Immature natural killer cell (primary cell): ENCODE measurements at places on chromosomes 4 and X.

GRCh38 chr4:168885400-168885799 lies 124.7 kb downstream of the CBR4 start:
- no peak for DNase-seq

DNA sequence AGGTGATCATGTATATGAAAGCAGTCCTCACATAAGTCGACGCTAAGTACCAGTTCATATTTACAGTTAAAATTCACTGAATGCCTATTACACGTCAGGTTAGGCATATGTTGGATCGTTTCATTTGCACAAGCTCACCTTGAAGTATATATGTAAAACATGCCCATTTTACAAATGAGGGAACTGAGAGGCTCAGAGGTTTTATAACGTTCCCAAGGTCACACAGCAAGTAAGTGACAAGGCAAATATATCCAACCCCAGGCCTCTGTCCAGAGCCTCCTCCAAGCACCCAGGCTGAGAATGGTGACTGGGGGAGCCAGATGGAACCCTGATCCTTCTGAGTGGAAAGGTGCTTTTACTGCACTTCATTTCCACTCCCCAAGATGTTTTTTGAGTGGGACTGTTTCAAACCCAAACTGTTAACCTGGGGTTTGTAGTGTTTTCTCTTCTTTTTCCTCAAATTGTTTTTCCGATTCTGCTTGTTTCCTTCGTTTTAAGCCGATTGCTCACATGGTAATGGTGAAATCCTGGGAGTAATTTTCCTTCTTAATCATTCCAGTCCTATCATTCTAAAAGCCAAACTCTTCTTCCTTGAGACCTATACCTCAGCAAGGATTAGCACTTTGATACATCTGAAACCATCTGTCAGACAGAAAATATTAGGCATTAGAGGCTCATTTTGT lies 791 bp downstream of the SMIM20 start:
- no peak for DNase-seq

GRCh38 chr4:147543034-147543433 lies 62.1 kb downstream of the EDNRA start:
- DNase-seq = no peak

- no peak for DNase-seq
Observed at GRCh38 chr4:26984896-26985295, 124.3 kb downstream of the STIM2 start.

DNA sequence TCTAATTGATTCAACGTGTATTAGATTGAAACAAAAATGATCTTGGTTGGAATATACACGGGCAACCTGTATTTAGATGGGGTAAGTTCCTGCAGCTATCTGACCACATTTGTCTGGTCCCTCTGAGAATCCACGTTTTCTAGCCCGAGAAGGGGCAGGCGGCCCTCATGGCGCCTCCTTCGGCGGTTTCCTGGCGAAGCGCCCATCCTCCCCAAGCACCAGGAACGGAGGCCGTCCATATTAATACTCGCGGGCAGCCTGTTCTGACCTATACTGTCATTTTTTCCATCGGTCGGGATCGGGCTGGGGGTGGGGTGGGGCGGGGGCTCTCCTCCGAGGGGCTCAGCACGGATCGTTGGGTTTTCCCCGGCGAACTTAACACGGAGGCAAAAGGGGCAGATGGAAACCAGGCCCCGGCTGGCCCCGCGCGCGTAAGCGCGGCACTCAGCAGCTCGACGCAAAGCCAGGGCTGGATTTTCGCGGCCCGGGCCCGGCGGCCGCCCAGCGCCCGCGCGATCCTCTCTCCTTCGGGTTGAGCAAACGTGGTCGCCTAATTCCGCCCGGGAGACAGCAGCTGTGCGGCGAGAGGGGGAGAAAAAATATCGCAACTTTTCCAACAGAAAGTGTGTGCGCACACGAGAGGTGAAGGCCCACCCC lies 77.2 kb upstream of the BCOR start:
- DNase-seq = no peak

DNA sequence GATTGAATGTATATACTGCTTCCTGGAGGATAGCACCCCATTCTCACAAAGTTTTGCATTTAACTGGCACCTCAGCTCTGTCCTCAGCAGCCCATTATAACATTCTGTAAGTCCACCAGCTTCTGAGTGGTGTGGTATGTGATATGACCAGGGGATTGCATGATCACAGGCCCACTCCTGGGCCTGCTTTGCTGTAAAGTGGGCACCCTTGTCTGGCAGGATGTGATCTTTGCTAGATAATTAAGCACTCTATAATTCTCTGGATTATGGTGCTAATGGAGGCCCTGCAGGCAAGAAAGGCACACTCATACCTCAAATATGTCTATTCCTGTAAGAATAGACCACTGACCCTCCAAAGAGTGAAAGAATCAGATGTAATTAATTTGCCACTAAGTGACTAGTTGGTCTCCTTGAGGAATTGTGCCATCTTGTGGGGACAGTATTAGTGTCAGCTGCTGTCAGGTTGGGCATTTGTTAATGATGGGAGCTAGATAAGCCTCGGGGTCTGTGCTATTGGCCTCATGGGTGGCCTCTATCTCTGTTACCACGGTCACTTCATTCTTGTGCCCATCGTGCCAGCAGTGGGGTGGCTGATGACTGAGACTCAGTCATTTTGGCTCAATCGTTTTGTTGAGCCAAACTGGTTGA lies 2.2 kb upstream of the CFI start:
- DNase-seq = no peak

DNA sequence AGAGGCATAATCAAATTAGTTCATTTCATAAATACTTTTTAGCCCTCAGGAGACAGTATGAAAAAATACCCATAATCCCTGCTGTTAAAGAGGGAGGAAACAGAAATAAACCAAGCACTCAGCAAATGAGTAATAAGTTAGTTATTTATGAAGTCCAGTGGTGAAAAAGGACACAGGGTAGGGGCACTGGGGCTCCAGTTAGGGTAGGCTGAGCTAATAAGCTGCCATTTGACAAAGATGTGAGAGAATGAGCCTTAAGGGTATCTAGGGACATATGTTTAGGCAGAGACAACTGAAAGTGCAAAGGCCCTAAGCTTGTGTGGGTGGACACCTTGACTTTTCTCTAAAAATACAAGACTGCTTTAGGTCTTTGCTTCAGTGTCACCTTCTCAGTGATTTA lies 94.4 kb downstream of the IL15 start:
- DNase-seq = no peak

DNA sequence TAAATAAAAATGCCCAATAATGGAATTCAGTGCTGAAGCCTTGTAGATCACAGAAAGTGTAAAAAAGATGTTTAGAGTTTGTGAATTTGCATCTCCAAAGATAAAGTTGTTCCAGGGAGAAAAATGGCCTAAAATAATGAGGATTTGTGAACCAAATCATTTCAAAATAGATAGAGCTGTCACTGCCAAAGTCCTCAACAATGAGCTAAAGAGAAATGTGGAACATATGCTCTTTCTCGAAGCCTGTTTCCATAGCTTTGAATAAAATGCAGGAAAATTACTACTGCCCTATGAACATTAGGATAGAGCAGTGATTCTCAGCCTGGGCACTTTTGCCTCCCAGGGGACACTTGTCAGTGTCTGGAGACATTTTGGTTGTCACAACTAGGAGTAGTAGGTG lies 3.4 kb upstream of the AP1S2 start:
- no peak for DNase-seq

DNA sequence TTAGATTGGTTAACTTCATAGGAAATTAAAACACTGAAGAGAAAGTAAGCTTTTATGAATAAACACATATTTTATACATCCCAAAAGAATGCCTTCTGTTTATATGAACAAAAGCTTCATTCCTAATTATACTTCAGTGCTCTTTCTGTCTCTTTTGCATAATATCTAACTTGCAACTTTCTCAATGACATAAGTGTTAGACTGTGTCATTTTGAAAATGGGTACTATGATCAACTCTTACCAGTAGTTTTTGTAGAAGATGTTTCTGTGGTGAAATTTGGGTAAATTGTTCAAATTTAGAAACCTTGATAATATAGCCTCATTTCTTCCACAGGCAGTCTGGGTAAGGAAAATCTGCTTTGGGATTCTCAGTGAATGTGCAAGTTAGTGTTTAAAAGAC lies 991.4 kb downstream of the CCSER1 start:
- no peak for DNase-seq
